Activated CD8-positive, alpha-beta memory T cell treated with anti-CD3 and anti-CD28 coated beads for 24 hours (primary cell): ENCODE measurements at places on chromosomes 6 and 20.
A peak's percentile ranks its signal among the peaks of the same experiment; 100 is the strongest.

- DNase-seq: no peak
These were observed 14.3 kb upstream of the SYNDIG1 start for GRCh38 chr20:24455081-24455480.

DNA sequence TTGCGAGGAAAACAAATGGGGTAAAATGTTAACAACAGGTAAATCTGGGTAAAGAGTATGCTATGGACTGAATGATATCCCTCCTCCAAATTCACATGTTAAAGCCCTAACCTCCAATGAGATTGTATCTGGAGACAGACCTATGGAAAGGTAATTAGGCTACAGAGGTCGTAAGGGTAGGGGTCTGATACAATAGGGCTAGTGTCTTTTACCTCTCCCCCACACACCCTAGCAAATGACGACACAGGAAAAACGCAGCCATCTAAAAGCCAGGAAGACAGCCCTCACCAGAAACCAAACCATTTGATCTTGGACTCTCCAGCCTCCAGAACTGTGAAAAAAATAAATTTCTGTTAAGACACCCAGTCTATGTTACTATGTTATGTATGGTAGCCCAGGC lies 20.6 kb upstream of the FBXO9 start:
- no peak for DNase-seq

DNA sequence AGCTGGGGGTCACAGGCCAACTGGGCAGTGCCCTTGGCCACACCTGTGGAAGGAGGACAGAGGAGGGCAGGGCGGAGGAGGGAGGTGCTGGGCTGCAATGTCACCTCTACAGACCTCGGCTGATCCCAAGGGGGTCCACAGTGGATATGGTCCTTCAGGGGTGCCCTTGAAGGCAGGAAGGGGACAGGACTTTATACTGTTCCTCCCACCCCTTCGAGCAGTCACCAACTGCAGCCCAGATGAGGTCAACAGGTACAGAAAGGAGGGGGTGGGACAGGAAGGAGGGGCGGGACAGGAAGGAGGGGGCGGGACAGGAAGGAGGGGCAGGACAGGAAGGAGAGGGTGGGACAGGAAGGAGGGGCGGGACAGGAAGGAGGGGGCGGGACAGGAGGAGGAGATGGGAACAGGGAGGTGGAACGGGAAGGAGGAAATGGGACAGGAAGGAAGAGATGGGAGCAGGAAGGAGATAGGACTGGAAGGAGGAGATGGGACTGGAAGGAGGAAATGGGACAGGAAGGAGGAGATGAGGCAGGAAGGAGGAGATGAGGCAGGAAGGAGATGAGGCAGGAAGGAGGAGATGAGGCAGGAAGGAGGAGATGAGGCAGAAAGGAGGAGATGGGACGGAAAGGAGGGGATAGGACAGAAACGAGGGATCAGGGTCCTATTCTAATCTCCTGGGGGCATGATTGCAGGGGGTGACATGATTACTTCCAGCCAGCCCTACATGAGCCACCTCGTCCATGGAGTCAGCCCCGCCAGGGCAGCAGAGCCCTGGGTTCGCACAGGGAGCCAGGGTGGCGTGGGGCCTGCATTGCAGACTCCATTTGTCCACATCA lies 19.4 kb upstream of the MRGBP start:
- peak; percentile 79 for DNase-seq

- DNase-seq: no peak
These were observed 26.9 kb downstream of the RING1 start for GRCh38 chr6:33235221-33235634.

- DNase-seq: no peak
These were observed 112.6 kb downstream of the CDH26 start for GRCh38 chr20:60070791-60071190.
